H9 (cell line): ENCODE measurements at places on chromosomes 7 and 10.

DNA sequence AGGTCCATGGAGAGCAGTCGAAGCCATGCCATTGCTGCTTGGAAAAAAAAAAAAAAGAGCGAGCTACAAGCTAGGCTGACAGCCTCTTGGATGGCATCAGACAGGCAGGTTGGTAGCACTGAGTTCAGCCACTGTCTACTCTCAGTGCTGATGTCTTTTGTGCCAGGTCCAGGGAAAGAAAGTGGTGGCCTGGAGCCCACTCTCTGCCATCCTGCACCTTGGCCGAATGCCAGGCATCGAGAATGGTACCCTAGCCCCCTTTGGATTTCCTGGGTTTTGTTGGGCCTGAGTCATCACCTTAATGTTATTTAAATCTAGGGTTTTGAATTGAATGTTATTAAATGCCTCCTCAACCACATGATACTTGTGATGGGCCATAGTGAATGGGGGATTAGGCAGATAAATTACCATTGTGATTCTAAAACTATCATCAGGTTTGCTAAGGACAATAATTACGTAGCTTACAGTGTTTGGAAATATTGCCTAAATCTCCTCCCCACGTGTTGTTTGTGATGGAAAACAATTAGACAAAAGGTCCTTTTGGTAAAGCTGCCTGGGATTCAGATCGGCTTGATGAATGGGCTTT is 195.7 kb upstream of the GPR26 start:
- peaks cover 4% of the 10 kb centered on the region; the same call in 1 of the 2 replicates for H3K4me1 ChIP-seq
- H3K36me3 ChIP-seq, result no peaks in the 10 kb centered on the region; the same call in 1 of the 2 replicates
- no peak overlapping the region for H3K27ac ChIP-seq
- no peak overlapping the region for H3K4me3 ChIP-seq
- DNase-seq, result no peak
- H3K27me3 ChIP-seq, result no peaks in the 10 kb centered on the region

DNA sequence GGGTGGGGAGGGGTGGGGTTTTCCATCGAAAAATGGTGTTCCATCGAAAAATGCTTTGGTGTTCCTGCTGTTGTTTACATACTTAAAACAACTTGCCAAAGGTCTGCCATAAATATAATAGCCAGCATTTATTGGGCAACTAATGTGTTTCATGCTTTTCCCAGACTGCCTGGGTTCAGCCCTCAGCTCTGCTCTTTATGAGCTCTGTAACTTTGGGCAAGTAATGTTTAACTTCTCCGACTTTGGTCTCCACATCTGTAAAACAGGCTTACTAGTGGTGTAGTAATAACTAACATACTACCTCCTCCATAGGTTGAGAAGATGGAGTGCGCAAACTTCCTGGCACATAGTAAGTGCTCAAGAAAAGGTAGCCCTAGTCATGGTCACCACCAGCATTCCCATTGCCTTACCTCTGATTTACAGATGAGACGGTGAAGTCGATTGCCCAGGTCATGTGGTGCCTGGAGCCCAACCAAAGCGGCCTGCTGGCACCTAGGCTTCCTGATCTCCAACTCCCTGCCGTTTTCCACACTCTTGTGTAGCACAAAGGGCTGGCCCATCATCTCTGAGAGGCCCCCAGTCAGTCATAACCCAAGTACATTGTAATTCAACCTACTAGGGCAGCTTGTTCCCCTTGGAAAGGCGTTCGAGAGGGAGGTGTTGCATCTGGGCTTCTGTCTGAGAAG is 8.9 kb downstream of the ZMIZ1 start:
- no peak overlapping the region for H3K27ac ChIP-seq
- peaks cover 1% of the 10 kb centered on the region; the same call in 1 of the 2 replicates for H3K4me1 ChIP-seq
- no peaks in the 10 kb centered on the region for H3K27me3 ChIP-seq
- DNase-seq, result no peak
- H3K4me3 ChIP-seq, result no peak overlapping the region
- H3K36me3 ChIP-seq, result peaks cover 8% of the 10 kb centered on the region

- no peak overlapping the region for H3K4me3 ChIP-seq
- H3K27me3 ChIP-seq, result no peaks in the 10 kb centered on the region
- no peaks in the 10 kb centered on the region for H3K36me3 ChIP-seq
Observed at GRCh38 chr10:48573045-48573444, 31.8 kb downstream of the ARHGAP22 start.

GRCh38 chr7:132806834-132807233 is 230.6 kb upstream of the PLXNA4 start:
- no peak overlapping the region for H3K27ac ChIP-seq
- no peak for DNase-seq
- H3K36me3 ChIP-seq, result peaks cover 4% of the 10 kb centered on the region; the same call in 1 of the 2 replicates
- H3K27me3 ChIP-seq, result no peaks in the 10 kb centered on the region

DNA sequence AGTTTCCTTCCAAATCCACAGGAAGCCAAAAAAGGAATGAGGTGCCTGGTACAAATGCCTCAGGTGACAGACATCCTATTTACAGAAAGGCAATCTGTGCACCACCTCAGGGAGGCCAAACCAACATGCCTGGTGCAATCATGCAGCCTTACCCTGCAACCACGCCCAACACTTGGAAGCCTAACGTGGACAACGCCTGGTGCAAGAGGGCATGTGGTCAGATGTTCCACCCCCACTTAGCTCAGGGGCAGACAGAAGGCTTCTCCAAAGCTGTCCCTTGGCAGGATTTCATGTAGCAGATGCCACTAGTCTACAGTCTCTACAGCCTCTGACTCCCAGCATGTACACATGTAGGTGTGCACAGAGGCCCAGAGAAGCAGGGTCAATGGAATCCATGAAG is 89.5 kb downstream of the KCNMA1 start:
- no peak overlapping the region for H3K4me3 ChIP-seq
- H3K27ac ChIP-seq, result no peak overlapping the region
- DNase-seq, result no peak
- no peaks in the 10 kb centered on the region for H3K36me3 ChIP-seq
- H3K27me3 ChIP-seq, result no peaks in the 10 kb centered on the region; the same call in 1 of the 2 replicates
- H3K4me1 ChIP-seq, result no peaks in the 10 kb centered on the region

DNA sequence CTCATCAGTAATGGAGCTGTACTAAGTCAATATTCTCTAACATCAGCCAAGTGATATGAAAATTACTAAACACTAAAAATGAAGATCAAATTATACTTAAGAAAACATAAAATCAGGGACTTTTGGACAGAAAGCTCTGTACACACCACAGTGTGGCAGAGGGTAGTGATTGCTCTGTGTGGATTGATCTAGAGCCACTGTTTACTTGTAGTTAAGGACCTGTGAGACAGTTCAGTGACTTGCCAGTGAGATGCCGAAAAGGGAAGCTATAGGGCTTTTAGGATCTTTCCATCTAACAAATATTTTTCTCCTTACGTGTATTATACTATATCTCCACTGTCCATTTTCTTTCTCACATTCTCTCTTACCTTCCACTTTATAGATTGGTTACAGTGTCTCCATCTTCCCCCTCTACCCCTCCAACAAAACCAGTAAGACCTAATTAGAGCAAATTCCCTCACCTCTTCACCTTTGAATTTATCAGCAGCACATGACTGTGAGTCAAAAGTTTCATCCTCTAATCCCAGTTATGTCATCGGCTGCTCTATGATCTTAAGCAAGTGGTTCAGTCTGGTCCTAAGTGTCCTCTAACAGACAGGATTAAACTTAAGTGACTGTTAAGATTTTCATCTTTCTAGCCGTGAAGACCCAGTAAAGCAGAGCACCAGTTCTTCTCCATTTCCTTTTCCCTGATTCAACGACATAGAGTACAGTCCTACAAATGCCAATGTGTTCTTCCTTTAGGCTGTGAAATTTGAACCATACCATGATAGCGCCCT is 6.9 kb downstream of the PIK3CG start:
- no peaks in the 10 kb centered on the region; the same call in 2 of the 3 replicates for H3K36me3 ChIP-seq
- no peak for DNase-seq
- no peak overlapping the region for H3K4me3 ChIP-seq
- no peaks in the 10 kb centered on the region for H3K27me3 ChIP-seq
- no peaks in the 10 kb centered on the region for H3K4me1 ChIP-seq

DNA sequence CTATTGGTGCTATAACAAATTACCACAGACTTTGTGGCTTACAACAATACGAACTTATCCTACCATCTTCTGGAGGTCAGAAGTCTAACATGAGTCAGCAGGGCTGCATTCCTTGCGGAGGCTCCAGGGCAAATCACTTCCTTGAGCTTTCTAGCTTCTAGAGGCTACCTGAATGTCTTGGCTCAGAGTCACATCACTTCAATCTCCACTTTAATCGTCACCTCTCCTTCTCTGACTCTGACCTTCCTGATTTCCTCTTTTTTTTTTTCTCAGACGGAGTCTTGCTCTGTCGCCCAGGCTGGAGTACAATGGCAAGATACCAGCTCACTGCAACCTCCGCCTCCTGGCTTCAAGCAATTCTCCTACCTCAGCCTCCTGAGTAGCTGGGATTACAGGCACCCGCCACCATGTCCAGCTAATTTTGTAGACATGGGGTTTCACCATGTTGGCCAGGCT is 44.6 kb upstream of the ANAPC16 start:
- H3K36me3 ChIP-seq, result no peaks in the 10 kb centered on the region; the same call in 2 of the 3 replicates
- no peaks in the 10 kb centered on the region for H3K4me1 ChIP-seq
- no peaks in the 10 kb centered on the region for H3K27me3 ChIP-seq
- no peak overlapping the region for H3K27ac ChIP-seq
- H3K4me3 ChIP-seq, result no peak overlapping the region
- no peak for DNase-seq

DNA sequence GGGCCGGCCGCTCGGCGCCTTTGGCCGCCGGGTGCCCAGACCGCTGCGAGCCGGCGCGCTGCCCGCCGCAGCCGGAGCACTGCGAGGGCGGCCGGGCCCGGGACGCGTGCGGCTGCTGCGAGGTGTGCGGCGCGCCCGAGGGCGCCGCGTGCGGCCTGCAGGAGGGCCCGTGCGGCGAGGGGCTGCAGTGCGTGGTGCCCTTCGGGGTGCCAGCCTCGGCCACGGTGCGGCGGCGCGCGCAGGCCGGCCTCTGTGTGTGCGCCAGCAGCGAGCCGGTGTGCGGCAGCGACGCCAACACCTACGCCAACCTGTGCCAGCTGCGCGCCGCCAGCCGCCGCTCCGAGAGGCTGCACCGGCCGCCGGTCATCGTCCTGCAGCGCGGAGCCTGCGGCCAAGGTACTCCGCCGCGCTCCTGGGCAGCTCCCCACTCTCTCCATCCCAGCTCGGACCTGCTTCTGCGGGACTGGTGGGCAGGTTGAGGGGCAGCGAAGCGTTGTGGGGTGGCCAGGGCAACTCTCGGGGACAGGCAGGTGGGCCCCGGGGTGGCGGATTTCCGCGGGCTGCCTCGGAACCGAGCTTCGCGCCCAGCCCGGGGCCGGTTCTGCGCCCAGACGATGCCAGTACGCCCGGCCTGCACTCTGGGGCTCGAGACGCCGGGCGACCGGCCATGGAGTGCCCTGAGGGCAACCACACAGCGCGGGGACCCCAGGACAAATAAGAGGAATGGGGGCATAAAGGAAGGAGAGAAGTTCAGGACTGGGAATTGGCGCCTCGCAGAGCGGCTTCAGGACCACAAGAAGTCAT is 578 bp downstream of the HTRA1 start:
- DNase-seq, result no peak
- H3K36me3 ChIP-seq, result no peaks in the 10 kb centered on the region
- peaks cover 30% of the 10 kb centered on the region for H3K27me3 ChIP-seq
- H3K27ac ChIP-seq, result no peak overlapping the region

DNA sequence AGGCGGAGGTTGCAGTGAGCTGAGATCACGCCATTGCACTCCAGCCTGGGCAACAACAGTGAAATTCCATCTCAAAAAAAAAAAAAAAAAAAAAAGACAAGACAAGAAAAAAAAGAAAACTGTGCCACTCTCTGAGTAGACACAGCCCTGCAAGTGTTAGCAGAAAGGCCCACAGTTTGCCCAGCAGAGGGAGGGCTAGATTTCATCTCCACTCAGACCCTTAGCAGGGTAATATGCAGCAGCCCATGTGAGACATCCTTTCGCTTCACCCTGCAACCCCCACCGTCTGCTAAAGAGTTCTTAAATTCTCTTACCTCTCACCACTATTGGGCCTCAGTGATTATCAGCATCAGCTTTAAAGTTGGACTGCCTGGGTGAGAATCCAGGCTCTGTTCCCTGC is 38.2 kb downstream of the CTNNA3 start:
- peaks cover 2% of the 10 kb centered on the region; the same call in 1 of the 2 replicates for H3K4me1 ChIP-seq
- no peaks in the 10 kb centered on the region for H3K36me3 ChIP-seq
- H3K27ac ChIP-seq, result no peak overlapping the region
- no peaks in the 10 kb centered on the region for H3K27me3 ChIP-seq
